ENCODE measurements at places on chromosomes 5 and 9. TPM values are rescaled to one million over a fixed set of nuclear protein-coding genes. Genes with fewer than 3 reads are reported as not detected.

- no peak for DNase-seq
Measured at GRCh38 chr5:134092875-134093274, 21.6 kb upstream of the TCF7 start.

DNA sequence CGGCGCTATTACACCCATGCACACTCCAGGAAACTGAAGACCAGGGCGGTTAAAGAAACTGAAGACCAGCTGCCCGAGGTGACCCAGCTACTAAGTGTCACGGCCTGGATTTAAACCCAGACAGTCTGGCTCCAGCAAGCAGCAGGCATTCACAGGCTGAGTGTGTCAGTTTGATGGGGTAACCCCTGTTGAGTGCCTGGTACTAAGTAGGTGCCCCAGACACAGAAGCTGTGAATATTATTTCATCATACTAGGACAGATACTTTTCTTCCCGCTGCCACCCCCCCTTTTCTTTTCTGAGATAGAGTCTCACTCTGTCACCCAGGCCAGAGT lies 7.3 kb downstream of the ENG start:
- DNase-seq = no peak

- DNase-seq = no peak
Measured at GRCh38 chr9:16371306-16371705, 499.2 kb downstream of the BNC2 start.

DNA sequence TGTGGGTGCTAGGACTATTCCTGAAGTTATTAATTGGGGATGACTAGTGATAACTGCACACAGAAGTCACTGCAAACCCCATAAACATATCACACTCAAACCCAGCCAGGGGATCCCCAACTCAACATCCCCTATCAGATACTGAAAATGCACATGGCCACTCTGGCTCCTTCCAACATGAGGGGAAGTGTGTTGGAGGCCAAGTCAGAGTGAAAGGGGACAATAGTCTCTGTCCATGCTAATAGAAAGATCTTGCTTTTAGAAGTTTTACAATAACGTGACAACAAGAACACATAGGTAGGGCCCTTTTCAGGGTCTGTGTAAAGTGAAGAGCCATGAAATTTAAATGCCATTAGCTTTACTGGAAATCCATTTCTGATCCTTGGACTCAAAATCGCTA lies 98.8 kb upstream of the SEMA6A start:
- DNase-seq = no peak

DNA sequence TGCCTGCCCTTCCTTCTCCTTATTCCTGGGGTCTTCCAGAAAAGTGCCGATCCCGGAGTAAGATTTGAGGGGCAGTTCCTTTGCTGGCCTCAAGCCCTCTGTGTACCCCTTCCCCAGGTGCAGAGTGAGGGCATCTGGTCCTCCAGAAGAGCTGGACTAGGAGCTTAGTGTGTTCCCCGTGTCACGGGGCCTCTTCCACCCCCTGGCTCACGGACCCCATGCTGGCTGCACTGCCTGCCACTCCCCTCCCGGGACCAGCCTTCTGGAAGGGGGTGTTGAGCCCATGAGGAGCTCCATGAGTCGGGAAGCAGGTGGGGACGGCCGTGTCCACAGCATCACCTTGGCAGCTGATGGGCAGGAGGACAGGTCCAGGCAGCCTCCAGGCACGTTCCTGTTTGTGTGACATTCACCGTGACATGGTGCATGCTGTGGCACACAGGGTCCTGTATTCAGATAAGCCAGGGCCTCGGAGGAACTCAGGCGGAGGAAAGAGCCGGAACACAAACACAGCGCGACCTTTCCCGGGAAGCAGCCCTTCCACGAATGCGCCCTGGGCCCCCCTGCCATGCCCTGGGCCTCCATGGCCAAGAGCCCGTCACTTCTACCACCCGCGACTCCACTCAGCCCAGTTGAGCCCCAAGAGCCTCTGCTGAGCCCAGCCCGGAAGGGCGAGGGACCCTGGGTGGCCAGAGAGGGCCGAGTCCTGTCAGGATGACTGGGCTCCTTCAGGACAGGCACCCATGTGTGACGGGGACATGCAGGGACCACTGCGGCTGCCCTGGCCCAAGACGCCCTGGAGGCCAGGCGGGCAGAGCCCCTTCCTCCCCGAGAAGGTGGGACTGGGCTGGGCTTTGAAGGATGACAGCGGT lies 5.9 kb upstream of the LCN1 start:
- no peak for DNase-seq

GRCh38 chr5:63323926-63324325 lies 638.3 kb downstream of the HTR1A start:
- no peak for DNase-seq

DNA sequence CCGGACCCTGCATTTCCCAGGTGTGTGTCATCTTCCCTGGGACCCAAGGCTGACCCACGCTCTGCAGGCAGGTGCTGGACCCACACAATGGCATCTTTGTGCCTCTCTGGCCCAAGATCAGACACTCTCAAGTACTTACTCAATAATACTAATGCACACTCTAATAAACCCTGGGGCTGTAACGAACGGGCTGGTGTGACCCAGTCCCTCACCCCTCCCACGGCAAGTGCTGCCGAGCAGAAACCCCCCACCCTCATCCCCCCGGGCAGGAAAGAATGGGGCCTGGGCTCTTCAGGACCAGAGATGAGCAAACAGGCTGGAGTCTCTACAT lies 1.1 kb upstream of the OBP2B start:
- DNase-seq = no peak

DNA sequence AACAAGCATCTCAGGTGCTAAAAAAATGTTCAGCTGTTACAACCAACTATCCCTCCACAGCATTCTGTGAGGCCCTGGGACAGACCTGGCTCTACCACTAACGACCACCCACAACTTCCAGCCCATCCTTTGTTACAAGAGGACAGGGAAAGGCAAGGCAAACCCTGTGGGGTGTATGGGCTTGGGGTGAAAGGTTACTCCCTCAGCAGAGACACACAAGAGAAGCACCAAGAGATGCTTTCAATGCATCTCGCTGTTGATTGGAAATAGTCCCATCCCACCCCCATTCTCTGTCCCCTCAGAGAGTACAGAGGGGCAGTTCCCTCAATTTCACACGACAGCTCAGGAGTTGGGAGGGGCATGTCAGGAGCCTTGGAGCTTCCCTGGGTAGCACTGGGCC lies 234.1 kb downstream of the CAAP1 start:
- DNase-seq = no peak

DNA sequence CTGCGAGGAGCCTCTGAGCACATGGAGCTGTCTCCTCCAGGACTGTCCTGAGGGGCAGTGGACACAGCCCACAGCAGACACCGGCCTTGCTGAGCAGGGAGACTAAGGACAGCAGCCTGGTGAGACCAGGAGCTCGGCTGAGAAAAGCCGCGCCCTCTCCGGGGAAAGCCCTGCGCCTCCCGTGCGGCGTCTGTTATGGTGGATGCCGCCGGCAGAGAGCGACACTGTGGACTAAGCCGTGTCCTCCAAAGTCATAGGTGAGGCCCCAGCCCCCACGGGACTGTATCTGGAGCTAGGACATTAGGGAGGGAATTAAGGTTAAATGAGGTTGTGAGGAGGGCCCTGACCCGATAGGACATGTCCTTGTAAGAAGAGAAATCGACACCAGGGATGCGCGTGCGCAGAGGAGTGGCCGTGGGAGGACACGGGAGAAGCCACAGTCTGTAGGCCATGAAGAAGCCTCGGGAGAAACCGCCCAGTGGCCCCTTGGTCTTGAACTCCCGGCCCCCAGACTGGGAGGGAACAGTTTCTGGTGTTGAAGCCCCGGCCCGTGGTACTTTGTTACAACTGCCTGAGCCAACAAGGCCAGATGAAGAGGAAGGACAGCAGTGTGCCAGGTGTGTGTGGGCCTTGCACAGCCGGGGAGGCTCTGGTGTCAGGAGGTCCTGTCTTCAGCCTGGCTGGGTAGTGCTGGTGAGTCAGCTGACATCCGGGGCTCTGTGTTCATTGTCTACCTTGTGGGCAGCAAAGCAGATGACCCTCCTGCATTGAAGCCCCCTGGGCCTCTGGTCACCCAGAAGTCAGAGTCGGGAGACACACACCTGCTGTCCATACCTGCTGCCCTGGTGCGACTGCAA lies 22.1 kb downstream of the MRPL36 start:
- no peak for DNase-seq

GRCh38 chr5:77311214-77311571 lies 100.7 kb downstream of the PDE8B start:
- DNase-seq = no peak

GRCh38 chr5:142000704-142001484 lies 11.9 kb downstream of the GNPDA1 start:
- DNase-seq = no peak

DNA sequence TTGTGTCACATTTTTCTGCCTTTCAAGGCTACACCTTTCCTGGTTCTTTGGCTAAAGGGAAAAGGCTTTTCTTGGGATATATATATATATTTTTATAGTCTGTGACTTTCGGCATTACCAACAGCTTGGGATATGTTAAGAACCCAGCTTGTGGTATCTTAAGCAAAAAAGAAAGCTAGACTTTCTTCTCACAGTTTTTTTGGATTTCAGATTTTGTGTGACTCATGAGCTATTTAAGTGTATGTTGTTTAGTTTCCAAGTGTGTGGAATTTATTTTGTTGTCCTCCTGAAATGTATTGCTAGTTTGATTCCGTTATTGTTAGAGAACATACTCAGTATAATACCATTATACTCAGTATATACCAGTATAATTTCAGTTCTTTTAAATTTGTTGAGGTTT lies 64.8 kb downstream of the ERCC6L2 start:
- DNase-seq = no peak

GRCh38 chr5:144577676-144578075 lies 407.0 kb downstream of the KCTD16 start:
- DNase-seq = no peak

DNA sequence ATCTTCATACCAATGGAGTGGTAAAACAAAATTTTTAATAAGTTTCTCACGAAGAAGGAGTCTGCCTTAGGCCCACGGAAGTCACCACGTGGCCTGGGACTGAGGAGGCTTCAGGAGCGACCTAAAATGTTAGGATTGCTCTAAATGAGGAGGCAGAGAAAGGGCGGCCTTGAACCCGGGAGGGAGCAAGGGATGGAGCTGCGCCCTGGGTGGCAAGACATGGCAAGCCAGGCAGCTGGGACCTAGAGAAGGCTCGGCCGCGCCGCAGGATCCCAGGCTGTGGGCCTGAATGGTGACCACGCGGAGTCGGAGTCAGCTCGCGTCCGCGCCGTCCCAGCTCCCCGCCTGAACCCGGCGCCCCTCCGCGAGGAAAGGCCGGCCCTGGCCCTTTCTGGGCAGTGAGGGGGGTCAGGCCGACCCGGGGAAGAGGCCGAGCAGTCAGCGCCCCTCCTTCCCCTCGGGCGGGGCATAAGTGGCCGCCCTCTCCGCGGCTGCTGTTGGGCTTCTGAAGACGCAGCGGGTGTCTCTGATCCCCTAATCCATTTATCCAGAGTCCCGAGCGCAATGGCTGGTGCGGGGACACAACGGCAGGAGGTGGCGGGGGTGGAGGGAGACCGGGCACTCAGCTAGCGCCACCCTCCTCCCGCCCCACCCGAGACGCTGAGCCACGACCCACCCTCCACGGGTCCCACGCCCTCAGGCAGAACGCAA lies 10.6 kb downstream of the IRX1 start:
- no peak for DNase-seq

- DNase-seq = no peak
Measured at GRCh38 chr9:87108661-87109060, 161.4 kb upstream of the GAS1 start.

DNA sequence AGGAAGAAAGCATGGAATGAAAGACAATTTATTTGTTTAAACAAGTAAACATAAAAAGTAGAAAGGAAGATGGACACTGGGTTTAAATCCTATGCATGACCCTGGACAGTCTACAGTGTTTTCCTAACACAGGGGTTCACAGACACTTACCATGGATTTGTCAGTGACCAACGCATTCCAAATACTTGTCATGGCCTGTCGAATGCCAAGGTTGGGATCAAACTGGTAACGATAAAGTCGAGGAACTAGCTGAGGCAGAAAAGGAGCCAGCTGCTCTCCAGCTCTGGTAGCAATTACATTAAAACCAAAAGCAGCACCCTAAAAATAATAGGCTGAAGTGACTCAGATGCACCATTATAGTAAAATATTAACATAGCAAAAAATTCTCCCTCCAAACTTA lies 59.4 kb upstream of the OR2K2 start:
- no peak for DNase-seq

DNA sequence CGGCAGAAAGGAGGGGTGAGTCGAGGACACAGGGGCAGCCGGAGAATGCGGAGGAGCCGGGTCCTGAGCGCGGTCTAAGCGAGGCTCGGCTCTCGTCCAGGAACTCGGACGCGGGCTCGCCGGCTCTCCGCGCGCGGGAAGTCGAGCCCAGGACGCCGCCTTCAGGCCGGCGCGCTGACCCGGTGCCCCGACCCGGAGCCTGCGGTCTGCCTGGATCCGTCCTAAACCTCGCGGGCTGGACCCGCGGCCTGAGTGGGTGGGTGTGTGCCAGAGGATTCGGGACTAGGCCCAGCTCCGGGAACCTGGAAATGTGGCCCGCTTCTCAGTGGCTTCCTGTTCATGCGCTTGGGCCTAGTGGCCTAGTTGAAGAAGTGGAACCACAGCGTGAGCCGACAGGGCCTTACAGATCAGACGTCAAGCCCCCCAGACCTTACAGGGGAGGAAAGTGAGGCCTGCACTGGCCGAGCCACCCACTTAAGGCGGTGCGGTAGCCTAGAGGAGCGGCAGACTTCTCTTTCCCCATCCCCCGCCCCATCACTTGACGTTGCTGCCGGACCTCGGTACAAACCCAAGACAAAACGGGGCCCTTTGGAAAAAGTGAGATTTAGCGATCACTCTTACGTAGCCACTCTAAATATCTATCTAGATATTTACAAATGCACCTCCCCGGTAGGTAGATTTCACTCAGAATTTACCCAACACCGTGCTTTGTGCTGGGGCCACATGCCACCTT lies 1.2 kb downstream of the CDKN2B-AS1 start:
- no peak for DNase-seq

GRCh38 chr5:128885649-128886255 lies 79.5 kb upstream of the SLC27A6 start:
- DNase-seq = no peak

DNA sequence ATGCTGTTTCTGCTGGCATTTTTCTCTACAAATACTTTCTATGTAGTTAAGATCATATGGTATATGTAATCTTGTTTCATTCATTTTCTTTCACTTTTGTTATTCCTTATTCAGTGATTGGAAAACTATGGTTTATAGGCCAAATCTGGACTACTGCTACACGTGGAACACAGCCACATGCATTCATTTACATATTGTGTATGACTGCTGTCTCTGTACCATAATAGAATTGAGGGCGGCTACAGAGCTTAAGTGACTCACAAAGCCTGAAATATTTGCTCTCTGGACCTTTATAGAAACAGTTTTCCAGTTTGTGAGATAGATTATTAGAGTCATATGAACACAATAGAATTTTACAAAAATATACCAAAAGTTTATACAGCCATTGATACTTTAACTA lies 133.6 kb upstream of the CDKN2B start:
- DNase-seq = no peak

- no peak for DNase-seq
Measured at GRCh38 chr9:76530458-76531110, 71.6 kb downstream of the GCNT1 start.

Gene HTR4
- not detected for total RNA-seq

Gene NUTM2F
- total RNA-seq = not detected

Gene PTPRD
- 0.28 TPM for total RNA-seq

Gene NMUR2
- total RNA-seq = not detected

Gene WNT8A
- total RNA-seq = not detected

Gene LVRN
- not detected for total RNA-seq

Gene PCDHGA1
- 0.05 TPM for total RNA-seq

Gene RFESD
- total RNA-seq = 5.4 TPM

Gene C5orf52
- not detected for total RNA-seq
